Caki2 (cell line): ENCODE measurements at places on chromosomes 16 and 17.
A peak's percentile ranks its signal among the peaks of the same experiment; 100 is the strongest.

DNA sequence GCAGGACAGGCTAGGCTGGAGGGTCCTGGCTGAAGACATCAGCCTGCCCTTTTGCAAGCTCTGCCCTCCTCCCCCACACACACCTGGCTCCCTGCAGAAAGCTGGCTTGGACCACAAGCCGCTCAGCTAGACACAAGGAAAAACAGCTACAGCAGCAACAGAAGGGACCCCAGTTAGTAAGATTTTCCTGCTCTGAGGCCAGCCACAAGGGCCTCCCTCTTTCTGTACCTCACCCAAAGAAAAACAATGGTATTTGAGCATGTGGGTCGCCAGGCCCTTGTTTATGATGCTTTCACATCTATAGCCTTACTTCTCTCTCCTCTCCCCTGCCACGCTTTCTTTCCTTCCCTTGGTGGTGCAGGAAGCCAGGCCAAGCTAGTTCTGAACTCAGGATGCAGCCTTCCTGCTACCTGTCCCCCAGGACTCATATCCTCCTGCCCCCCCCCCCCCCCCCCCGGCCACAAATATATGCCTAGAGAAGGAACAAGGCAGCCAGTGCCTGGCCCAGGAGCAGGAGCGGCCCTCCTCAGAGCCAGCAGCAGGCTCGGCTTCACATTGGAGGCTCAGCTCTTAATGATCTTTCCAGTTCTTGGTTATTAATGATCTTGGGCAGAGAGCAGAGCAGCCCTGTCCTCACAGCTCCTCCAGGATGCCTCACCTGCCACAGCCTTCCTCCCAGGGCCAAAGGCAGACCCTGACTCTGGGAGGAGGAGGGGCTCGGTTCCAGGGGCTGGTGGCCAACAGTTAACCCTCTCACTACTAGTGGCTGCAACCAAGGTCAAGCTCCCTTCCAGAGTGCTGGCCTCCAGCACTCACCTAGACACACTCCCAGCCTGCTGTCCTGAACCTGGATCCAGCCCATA, 19.5 kb downstream of the GRIN2C start:
- DNase-seq, result no peak

DNA sequence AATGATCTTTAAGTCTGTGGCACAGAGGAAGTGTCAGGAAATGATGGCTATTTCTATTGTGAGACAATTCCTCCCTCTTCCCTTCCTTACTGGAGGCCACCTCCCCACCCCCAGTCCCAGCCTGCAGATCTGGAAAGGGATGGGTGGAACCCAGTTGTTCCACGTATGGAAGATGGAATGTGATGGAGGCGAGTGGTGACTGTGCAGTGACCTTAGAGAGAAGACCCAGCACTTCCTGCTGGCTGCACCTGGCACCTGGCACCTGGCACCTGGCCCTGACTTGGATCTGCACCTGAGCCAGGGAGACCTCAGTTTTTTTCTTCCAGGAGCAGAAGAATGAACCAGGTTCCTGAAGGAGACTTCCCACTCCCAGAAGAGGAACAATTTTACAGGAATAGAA, 33.0 kb upstream of the TMC5 start:
- no peak for DNase-seq

DNA sequence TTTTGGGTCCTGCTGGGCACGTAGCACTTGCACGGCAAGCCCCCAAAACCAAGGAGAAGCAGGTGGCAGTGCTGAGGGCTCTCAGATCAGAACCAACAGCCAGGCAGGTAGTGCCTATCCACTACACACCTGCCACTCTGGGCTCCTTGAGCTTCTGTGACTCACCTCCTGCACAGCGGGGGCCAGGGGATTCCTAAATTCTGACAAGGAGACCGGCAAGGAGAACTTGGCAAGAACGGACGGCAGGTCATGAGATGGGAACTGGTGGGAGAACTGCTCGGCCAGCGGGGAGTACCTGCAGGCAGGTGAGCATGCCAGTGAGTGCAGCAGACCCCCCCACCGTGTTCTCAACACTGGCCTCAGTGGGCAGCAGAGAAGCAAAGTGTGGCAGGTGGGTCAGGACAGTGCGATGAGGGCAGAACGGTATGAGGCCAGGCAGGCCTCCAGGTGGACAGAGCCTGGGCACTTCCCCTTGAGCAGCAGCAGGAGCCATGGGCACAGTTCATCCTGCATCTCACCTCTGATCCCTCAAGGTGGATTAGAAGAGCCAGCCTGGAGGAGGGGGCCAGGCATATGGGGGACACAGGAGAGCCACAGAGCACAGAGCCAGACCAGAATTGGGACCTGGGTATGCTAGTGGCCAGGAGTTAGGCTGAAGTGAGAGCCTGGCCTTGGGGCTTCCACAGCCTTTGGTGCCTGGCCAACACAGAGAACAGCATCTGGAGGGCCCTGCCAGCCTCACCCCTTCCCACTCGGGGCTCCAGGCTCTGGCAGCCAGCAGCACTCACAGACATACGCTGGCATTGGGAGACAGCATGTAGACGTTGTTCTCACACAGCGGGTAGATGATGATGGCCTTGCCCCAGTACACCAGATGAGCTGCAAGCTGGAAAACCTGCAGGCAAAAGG, 14.7 kb downstream of the MPG start:
- no peak for DNase-seq

DNA sequence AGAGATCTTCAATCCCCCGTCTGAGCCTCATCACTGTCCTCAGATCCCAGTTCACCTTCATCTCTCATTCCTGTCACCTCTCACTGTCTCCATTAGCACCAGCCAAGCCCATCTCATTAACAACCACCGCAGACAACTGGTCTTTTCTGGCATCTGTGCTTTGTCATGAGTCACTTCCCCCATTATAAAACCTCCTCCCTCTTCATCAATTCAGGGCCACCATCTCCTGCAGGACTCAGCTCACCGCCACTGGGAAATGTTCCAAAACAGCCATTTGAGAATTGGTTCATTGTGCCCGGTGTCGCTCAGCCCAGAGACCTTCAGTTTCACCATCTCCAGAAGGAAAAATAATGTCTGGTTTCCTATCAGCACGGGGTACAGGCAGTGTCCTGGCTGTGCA, 56.9 kb upstream of the TEKT3 start:
- peak; percentile 53 for DNase-seq

GRCh38 chr16:11138022-11138768, 117.8 kb downstream of the SOCS1 start:
- DNase-seq, result no peak

DNA sequence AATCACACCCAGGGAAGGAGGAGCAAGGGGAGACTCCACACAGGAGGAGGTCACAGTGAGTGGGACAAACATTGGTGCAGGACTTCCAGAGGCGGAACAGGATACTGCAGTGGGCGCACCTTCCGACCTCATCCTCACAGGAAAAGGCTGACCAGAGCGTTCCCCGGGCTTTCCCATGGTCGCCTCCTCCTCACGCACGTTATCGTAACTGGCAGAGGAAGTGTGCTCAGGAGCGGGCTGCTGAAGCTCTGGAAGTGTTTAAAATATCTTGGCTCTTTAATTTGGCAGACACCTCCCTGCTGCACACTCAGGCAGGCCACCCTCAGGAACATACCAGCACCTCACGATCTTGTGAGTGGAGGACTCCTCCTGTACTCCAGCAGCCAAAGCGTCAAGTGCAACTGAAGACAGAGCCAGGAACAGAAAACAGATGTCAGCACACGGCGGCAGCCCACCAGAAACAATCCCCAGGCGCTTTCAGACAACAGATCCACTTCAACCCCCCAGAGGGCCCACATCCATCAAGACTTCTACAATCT, 17.5 kb downstream of the FANCA start:
- no peak for DNase-seq

GRCh38 chr16:56460101-56460500, 8.7 kb downstream of the OGFOD1 start:
- DNase-seq, result no peak

DNA sequence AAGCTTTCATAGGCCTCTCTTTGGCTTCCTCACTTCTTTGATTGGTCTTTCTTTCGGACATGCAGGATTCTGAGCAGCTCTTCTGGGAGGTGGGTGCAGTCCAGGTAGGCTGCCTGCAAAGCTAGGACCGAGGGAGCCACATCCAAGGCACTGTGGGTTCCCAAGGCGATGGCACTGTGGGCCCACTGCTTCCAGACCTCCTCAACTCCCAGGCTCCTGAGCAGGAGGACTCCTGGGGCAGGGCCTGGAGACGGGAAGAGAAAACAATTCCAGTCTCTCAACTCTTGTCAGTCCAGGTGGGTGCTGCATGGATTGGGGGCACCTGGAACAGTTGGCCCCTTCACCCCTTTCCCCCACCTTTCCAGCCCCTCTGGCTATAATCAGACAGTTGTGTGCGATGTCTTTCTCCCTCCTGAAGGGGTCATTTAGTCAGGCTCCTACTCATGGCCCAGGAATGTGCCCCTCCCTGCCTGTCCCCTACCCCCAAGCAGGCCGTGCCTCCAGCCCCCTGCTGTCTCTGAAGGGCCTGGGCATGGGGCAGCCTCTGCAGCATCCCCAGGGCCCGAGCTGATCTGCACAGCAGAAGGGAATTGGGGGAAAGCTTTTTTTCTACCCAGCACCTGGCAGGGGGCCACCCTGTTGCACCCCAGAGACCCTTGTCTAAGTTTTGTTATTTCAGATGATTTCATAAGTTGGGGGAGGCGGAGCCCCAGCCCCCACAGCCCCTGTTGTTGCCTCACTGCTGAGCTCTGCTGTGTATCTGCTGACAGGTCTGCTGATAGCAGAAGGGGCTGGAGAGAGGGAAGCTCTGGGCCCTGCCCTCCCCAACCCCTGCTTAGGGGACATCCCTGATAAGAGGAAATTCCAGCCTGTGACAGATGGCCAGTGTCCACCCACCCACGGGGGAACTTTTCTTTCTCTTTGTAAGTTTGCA, 330.3 kb downstream of the SEC14L1 start:
- DNase-seq, result no peak

- no peak for DNase-seq
Measured at GRCh38 chr17:416293-417206, 63.9 kb upstream of the RPH3AL start.

DNA sequence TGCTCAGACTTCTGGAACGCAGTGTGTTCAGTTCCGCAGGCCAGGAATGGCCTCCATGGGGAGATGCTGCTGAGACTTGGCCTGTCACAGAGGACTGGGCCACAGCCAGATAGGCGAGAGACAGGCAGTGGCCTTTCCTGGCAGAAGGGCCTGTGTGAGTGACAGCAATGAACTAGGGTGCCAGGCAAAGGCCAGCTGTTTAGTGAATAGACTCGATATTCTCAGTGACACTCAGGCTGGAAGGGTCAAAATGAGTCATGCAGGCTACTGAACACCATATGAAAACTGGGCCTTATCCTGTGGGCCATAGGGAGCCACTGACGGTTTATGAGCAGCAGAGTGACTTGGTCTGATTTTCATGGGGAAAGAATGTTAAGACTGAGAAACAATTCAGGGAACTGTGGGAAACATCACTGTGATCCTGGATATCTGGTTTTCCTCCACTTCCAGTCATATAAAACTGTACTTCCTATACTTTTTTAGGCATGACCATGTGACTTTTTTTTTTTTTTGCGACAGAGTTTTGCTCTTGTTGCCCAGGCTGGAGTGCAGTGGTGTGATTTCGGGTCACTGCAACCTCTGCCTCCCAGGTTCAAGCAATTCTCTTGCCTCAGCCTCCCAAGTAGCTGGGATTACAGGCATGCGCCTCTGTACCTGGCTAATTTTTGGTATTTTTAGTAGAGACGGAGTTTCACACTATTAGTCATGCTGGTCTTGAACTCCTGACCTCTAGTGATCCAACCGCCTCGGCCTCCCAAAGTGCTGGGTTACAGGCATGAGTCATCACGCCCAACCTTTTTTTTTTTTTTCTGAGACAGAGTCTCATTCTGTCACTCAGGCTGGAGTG, 5.2 kb upstream of the NUBP1 start:
- DNase-seq, result peak; percentile 77

GRCh38 chr16:27720731-27721530, 171.0 kb downstream of the KATNIP start:
- no peak for DNase-seq

GRCh38 chr16:85436207-85436606, 176.9 kb upstream of the GSE1 start:
- no peak for DNase-seq

- DNase-seq, result no peak
Measured at GRCh38 chr16:86467490-86467889, 42.8 kb upstream of the FOXF1 start.

DNA sequence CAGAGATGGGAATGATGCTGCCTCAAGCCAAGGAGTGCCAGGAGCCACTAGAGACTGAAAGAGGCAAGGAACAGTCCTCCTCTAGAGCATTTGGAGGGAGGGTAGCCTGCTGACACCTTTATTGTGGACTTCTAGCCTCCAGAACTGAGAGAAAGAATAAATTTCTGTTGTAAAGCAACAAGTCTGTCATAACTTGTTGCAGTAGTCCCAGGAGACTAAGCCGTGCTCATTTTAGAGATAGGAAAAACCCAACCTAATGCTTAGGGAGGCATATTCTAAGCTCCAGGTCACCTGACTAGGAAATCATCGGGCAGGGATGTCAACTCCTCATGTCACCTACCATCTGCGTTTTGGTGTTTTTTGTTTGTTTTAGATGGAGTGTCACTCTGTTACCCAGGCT, 345.4 kb upstream of the EEF2KMT start:
- DNase-seq, result no peak

DNA sequence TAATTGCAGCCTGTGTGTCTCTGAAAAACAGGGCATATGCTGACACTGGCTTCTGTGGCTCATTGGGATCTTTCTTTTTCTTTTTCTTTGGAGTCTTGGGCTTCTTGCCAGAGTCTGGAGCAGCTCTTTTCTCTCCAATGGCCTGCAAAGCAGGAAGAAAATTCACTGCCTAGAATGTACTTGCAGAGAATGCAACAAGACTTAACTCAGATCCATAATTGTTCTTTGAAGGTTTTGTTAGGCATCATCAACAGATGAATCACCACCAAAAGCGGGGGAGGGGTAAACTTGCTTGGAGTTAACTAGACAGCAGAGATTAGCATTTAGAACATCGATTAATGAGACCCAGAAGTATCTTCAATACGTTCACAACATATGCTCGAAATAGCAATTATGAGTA, 100.9 kb downstream of the TOX3 start:
- DNase-seq, result no peak

- no peak for DNase-seq
Measured at GRCh38 chr16:7503666-7504065, 171.0 kb downstream of the RBFOX1 start.

- no peak for DNase-seq
Measured at GRCh38 chr16:63171545-63171944, 1135.3 kb upstream of the CDH8 start.

DNA sequence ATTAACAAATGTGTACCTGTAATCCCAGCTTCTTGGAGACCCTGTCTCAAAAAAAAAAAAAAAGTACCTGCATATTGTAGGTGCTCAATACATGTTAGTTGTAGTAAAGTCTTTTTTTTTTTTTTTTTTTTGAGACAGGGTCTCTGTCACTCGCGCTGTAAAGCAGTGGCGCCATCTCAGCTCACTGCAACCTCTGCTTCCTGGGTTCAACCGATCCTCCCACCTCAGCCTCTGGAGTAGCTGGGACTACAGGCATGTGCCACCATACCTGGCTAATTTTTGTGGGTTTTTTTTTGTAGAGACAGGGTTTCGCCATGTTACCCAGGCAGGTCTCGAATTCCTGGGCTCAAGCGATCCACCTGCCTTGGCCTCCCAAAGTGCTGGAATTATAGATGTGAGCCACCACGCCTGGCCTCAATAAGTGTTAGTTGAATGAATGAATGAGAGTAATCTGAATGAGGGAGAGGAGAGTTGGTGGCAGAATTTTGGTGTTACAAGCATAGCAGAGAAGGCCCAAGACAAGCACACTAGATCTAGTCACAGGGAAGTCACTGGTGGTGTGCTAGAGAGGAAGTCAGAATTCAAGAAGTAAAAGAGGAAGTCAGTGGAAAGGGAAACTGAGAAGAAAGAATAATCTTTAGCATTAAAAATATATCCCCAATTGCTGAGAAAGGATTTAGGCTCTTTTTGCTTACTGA, 9.4 kb upstream of the MYL4 start:
- no peak for DNase-seq

GRCh38 chr17:41760878-41761277, 25.6 kb downstream of the JUP start:
- DNase-seq, result no peak
